ENCODE measurements at places on chromosomes 6 and 20. TPM values are rescaled to one million over a fixed set of nuclear protein-coding genes. Genes with fewer than 3 reads are reported as not detected.

GABRR2 gene
- total RNA-seq, result 0.63 TPM

CRISP2 gene
- 0.31 TPM for total RNA-seq

PKHD1 gene
- total RNA-seq, result under 0.01 TPM

COL19A1 gene
- total RNA-seq, result 4.7 TPM

IMPG1 gene
- not detected for total RNA-seq

CFAP61 gene
- 3.1 TPM for total RNA-seq

HMGN4 gene
- total RNA-seq, result 56.0 TPM

OTOR gene
- 1.9 TPM for total RNA-seq

DLK2 gene
- total RNA-seq, result 8.5 TPM

PDE7B gene
- total RNA-seq, result 6.6 TPM

VSX1 gene
- not detected for total RNA-seq

ZSCAN23 gene
- total RNA-seq, result 36.3 TPM

RAMACL gene
- total RNA-seq, result 11.9 TPM

PGBD1 gene
- 20.7 TPM for total RNA-seq

PCMT1 gene
- total RNA-seq, result 158 TPM

CAGE1 gene
- not detected for total RNA-seq
